Activated T-helper 2 cell treated with anti-CD3 and anti-CD28 coated beads, Interferon-gamma antibody, Interleukin-2, Interleukin-4, amounts not matched to agents 10 μg/mL and 5 μg/mL and 100 μg/mL, durations not matched to agents 14 hours and 24 hours and 36 hours (primary cell): ENCODE measurements at places on chromosomes 12 and 14. TPM values are rescaled to one million over a fixed set of nuclear protein-coding genes. Genes with fewer than 3 reads are reported as not detected.

The CNTN1 gene
- total RNA-seq, result not detected in 2 replicates

The ANO2 gene
- not detected in 2 replicates for total RNA-seq

The GPR84 gene
- total RNA-seq, result 1.8 and 2.3 TPM in 2 replicates

The POLE gene
- 152 and 159 TPM in 2 replicates for total RNA-seq

The NPAS3 gene
- total RNA-seq, result not detected in 2 replicates

The AJUBA gene
- 1.5 and 2.1 TPM in 2 replicates for total RNA-seq

The SETD3 gene
- total RNA-seq, result 52.9 and 53.7 TPM in 2 replicates

The KLRB1 gene
- 0.32 TPM in 1 of 2 replicates, not detected in the other for total RNA-seq

The MCRS1 gene
- 67.9 and 73.0 TPM in 2 replicates for total RNA-seq

The DLK1 gene
- not detected in 2 replicates for total RNA-seq

The GALC gene
- 11.1 and 13.4 TPM in 2 replicates for total RNA-seq

The SLC16A7 gene
- 29.1 and 33.6 TPM in 2 replicates for total RNA-seq

The VDR gene
- total RNA-seq, result 312 and 317 TPM in 2 replicates

The CD163L1 gene
- total RNA-seq, result not detected in 2 replicates

The KLRG1 gene
- total RNA-seq, result 0.85 and 1.2 TPM in 2 replicates

The KRT80 gene
- total RNA-seq, result not detected in 2 replicates

The SYNE3 gene
- total RNA-seq, result 36.5 and 40.1 TPM in 2 replicates

The KCNK10 gene
- total RNA-seq, result not detected in 2 replicates

The PLA2G1B gene
- total RNA-seq, result not detected in 2 replicates

The RHEBL1 gene
- total RNA-seq, result 14.2 and 16.0 TPM in 2 replicates

The USP15 gene
- total RNA-seq, result 82.4 and 91.1 TPM in 2 replicates

The AKAP6 gene
- 1.0 and 1.2 TPM in 2 replicates for total RNA-seq

The NRIP2 gene
- total RNA-seq, result not detected in 2 replicates

The TPPP2 gene
- not detected in 2 replicates for total RNA-seq

The IGF1 gene
- 1.6 and 2.0 TPM in 2 replicates for total RNA-seq

The SERPINA6 gene
- not detected in 2 replicates for total RNA-seq

The ST8SIA1 gene
- 0.39 and 1.3 TPM in 2 replicates for total RNA-seq

The SOAT2 gene
- total RNA-seq, result not detected in 2 replicates

The PTHLH gene
- total RNA-seq, result not detected in 2 replicates

The C1RL gene
- 20.2 and 28.7 TPM in 2 replicates for total RNA-seq

The RASSF8 gene
- total RNA-seq, result 0.16 and 0.28 TPM in 2 replicates
